ENCODE measurements at places on chromosomes 2 and 18. TPM values are rescaled to one million over a fixed set of nuclear protein-coding genes. Genes with fewer than 3 reads are reported as not detected.
A peak's percentile ranks its signal among the peaks of the same experiment; 100 is the strongest.

- DNase-seq = peak; percentile 85
Observed at GRCh38 chr2:177264209-177264692, 276 bp downstream of the NFE2L2 start.

DNA sequence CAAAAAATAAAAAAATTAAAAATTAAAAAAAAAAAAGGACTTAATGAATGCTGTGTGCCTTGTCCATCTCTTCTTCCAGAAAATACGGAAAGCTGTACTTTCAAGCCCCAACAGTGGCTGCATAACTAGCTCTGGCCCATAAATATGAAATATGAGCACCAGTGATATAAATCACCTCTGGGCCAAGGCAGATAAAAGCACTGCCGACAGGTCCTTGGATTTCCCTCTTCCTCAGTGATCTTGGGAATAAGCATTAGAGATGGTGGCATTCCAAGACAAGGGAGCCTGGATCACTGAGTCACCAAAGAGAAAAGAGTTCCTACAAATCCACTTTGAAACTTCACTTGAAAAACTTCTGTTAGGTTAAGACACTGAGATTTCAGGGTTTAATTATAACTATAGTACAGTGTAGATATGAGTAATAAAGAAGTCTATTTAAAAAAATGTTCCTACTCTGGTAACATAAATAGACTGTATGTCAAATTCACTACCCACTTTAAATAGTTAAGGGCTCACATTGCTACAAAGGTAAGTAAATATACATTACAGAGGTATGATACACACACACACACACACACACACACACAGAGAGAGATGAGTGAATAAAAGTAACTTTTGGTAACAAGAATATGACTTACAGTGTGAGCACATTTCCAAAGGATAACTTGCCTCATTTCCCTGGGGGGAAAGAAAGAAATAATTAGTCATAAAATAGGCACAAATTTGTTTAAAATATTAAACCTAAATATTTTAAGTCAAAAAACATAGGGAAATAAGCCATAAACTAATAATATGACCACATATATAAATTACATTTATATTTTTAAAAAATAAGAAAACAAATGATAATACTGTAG lies 35.6 kb downstream of the PPP3R1 start:
- DNase-seq = no peak

- no peak for DNase-seq
Observed at GRCh38 chr2:167924556-167924955, 322.8 kb downstream of the STK39 start.

The ASXL3 gene
- total RNA-seq = not detected

DNA sequence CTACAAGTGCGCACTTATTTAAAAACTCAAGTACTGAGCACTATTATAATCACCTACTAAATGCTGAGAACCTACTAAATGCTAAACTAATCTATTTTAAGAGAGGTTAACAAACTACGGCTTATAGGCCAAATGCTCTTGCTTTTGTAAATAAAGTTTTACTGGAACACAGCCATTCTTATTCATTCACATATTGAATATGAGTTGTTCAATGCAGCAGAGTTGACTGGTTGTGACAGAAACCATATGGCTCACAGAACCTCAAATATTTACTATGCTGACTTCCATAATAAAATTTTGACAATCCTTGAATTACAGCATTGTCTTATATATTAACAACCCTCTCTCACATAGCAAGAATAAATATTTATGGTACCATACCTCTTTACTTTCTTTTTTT lies 103.2 kb downstream of the ZNF521 start:
- DNase-seq = no peak

DNA sequence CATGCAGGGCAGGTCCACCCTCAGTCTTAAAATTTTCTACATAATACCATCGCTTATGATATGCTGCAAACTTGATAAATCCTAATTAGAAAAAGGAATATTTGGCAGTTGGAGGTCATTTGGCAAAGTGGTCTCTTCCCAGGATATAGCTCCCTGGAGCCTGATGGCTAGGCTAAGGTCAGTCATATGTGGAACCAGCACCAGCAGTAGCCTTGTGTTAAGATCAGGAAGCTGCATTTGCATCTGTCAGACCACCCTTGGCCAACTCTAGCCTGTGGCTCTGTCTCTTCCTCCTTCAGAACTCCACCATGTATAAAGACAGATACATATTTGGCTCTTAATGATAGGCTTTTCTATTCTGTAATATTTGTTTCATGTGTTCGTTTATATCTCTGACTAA lies 5.4 kb upstream of the HK2 start:
- no peak for DNase-seq

The LOXL3 gene
- total RNA-seq = 97.4 TPM

DNA sequence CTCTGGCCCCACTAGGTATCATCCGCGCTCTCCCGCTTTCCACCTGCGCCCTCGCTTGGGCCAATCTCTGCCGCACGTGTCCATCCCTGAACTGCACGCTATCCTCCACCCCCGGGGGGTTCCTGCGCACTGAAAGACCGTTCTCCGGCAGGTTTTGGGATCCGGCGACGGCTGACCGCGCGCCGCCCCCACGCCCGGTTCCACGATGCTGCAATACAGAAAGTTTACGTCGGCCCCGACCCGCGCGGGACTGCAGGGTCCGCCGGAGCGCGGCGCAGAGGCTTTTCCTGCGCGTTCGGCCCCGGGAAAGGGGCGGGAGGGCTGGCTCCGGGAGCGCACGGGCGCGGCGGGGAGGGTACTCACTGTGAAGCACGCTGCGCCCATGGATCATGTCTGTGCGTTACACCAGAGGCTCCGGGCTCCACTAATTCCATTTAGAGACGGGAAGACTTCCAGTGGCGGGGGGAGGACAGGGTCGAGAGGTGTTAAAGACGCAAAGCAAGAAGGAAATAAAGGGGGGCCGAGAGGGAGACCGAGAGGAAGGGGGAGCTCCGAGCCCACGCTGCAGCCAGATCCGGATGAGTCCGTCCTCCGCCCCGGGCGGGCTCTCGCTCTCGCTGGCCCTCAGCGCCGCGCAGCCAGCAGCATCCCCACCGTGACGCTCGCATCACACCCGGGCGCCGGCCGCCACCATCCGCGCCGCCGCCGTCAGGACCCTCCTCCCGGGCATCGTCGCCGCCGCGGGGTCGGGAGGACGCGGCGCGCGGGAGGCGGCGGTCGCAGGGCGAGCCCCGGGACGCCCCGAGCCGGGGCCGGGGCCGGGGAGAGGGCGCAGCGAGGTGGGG lies 664 bp downstream of the NETO1 start:
- peak; percentile 65 for DNase-seq

- no peak for DNase-seq
Observed at GRCh38 chr2:98656800-98657199, 48.4 kb downstream of the UNC50 start.

DNA sequence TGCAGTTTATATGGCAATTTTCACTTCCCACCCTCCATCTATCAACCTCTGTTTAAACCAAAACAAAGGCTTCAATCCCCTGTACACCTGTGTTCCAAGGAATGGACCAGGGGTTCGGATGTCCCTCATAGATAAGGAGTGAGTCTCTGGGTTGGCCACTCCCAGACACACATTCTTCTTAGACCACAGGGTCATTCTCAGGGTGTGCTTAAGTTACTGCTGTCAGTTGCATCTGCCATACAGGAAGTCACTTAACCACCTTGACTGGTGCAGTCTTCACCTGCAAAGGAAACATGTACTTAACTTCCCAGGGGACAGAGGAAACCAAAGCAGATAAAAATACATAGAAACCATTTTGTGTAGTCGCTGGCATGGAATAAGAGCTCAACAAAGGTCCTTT lies 151.0 kb upstream of the NDUFV2 start:
- no peak for DNase-seq

GRCh38 chr2:68925295-68925896 lies 27.3 kb downstream of the GKN2 start:
- peak; percentile 44 for DNase-seq

The CAVIN2 gene
- total RNA-seq = 1.8 TPM

GRCh38 chr18:23306822-23307221 lies 146.3 kb upstream of the RIOK3 start:
- no peak for DNase-seq

DNA sequence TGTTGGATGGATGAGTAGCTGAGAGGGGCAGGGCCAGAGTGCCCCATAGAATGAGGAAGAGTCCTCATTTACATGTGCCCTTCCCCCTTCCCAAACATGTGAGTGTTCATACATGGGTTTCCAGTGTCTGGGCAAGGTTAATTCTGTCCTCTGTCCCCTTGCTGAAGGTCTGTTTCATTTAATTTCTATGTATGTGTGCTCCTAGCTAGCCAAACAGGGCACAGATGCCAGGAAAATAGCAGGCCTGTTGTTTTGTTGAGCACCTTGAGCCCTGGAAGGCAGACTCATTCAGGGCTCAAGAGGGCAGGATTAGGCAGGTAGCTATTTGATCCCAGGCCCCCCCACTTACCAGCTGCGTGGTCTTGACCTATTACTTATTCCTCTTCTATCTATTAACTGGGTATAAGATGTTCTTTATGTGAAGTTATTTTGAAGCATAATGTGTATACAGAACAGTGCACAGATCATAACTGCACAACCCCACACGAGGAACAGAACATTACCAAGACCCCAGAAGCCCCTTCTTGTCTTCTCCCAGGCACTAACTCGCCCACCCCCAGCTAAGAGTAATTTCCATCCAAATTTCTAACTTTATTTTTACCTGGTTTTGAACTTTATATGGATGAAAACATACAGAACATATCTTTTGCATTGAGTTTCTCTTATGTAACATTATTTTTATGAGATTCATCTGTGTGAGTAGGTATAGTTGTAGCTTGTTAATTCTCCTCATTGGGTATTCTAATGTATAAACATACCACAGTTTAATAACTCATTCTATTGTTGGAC lies 164.3 kb downstream of the RPIA start:
- DNase-seq = no peak

The CKAP2L gene
- total RNA-seq = 1.5 TPM

The TRIB2 gene
- total RNA-seq = 79.6 TPM

The HOXD8 gene
- 3.3 TPM for total RNA-seq

GRCh38 chr2:1481406-1482252 lies 68.4 kb downstream of the TPO start:
- no peak for DNase-seq

The ARHGAP28 gene
- total RNA-seq = 23.9 TPM

The FBLN7 gene
- 5.8 TPM for total RNA-seq

DNA sequence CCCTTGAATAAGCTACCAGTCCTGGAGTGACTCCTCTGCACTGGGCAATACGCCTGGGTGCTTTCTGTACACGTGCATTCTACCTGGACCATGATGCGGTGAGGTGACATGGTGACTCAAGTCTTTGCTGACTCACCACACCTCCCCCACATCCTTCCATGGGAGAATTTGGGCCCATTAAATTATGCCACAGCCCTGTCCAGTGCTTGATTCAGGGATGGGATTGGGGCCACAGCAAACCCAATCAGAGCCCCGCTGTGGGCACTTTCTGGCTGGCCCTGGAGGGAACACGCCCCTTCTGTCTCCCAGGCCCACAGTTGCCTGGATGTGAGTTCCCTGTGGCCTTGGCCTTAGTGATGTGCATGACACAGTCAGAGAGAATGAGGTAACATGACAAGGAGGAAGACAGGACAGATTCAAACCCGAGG lies 86.9 kb downstream of the LRRC30 start:
- no peak for DNase-seq

GRCh38 chr2:173989160-173989883 lies 24.1 kb upstream of the SP3 start:
- DNase-seq = no peak

The MBOAT2 gene
- total RNA-seq = 56.6 TPM

DNA sequence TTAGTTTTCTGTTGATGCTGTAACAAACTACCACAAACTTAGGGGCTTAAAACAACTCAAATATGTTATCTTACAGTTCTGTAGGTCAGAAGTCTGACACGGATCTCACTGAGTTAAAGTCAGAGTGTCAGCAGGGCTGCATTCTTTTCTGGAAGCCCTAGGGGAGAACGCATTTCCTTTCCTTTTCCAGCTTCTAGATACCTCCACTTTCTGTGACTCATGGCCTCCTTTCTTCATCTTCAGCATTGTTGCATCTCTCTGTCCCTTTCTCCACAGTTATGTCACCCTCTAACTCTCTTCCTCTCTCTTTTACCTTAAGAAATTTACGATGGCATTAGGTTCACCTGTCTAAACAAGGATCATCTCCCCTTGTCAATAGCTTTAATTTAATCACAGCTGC lies 13.3 kb upstream of the PPP4R1 start:
- peak; percentile 58 for DNase-seq

DNA sequence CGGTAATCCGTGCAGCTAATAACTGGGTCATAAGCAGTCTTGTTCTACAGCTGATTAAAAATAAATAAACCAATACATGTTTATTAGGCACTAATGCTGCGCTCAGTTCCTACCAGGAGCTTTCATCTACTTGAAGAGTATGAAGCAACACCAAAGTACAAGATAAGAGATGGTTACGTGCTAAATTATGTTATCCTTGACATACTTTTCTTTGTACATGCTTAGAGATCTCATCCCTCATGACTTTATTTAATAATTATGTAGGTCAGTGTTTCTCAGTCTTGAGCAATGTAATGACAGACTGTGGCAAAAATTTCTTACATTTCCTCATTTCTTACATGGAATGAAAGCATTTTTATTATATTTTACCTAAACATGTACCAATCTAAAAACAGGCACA lies 54.6 kb upstream of the COBLL1 start:
- DNase-seq = no peak

The MOGAT1 gene
- not detected for total RNA-seq

DNA sequence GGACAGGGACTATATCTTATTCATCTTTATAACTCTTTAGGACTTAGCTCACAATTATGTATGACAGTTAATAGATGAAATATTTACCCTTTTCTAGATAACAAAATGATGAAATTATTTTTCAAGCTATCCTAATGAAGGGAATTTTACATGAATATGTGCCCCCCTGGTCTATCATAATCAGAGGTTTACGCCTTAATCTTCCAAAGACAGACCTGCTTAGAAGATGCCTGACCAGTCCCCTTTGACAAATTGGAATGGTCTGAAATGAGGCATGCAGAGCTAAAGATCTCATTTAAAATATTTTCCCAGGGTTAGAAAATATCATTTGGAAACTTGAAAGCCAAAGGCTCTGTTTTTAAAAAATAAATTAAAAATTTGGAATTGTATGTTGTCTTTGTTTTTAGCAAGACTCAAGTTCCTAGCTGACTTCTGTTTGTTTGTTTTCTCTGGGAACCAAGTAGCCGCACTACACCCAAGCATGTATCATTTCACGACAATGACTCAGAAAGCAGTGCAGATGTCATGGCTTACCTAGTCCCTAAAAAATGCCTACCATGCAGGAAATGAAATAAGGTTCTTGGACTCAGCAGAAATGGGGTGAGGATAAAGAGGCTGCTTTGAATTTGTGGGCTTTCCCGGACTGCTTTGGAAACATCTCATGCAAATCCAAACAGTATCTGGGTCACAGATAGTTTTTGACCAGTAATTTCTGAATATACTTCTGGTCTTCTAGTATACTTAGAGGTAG lies 162.1 kb downstream of the ZEB2 start:
- DNase-seq = peak; percentile 82

The SIX2 gene
- 14.8 TPM for total RNA-seq

Data from osteoblast (primary cell).